Cortex of kidney (tissue), 1 donor: ENCODE measurements at places on chromosomes 3 and 15.

DNA sequence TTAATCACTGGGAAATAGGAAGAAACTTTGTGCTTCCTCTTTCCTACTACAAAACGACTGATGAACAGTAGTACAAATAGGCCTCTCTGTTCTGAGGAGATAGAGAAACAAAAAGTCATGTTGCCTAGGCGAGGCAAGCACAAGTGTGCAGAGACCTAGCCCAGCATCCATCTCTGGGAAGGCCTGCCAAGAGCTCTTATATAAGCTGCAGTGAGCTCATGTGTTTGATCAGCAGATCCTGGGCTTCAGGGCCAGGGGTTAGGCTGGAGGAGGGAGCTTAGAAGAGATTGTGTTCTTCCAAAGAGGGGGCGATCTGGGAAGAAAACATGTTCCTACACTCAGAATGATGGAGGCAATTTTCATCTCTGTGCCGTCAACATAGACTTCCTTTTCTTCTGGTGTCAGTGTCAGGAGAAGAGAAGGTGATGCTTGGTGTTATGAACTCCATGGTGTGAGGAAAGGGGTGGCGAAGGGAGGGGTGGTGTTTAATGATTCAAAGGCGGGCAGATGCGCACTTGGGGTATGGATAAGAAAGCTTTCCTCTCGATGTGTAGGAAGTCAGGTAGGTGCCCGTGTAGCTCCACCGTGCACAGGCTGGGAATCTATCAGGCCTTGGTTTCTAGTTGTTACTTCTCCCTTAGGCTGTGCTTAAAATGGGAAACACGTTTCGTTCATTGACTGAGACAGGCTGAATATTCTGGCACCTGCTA is 29.5 kb upstream of the ETV5 start:
- DNase-seq, result no peak

- no peak for DNase-seq
Measured at GRCh38 chr15:91032919-91033803, 10.8 kb upstream of the VPS33B start.

GRCh38 chr3:156455839-156456238 is 99.1 kb downstream of the SSR3 start:
- DNase-seq, result no peak

DNA sequence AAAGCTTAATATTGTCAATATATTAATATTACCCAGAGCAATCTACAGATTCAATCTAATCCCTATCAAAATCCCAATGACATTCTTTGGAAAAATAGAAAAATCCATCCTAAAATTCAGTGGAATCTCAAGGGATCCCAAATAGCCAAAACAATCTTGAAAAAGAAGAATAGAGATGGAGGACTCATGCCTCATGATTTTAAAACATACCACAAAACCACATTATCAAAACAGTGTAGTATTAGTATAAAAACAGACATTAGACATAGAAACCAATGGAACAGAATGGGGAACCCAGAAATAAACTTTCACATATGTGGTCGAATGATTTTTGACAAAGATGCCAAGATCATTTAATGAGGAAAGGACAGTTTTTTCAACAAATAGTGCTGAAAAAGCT is 14.6 kb downstream of the NEK4 start:
- no peak for DNase-seq

GRCh38 chr3:53824795-53825194 is 21.4 kb downstream of the CHDH start:
- DNase-seq, result no peak

DNA sequence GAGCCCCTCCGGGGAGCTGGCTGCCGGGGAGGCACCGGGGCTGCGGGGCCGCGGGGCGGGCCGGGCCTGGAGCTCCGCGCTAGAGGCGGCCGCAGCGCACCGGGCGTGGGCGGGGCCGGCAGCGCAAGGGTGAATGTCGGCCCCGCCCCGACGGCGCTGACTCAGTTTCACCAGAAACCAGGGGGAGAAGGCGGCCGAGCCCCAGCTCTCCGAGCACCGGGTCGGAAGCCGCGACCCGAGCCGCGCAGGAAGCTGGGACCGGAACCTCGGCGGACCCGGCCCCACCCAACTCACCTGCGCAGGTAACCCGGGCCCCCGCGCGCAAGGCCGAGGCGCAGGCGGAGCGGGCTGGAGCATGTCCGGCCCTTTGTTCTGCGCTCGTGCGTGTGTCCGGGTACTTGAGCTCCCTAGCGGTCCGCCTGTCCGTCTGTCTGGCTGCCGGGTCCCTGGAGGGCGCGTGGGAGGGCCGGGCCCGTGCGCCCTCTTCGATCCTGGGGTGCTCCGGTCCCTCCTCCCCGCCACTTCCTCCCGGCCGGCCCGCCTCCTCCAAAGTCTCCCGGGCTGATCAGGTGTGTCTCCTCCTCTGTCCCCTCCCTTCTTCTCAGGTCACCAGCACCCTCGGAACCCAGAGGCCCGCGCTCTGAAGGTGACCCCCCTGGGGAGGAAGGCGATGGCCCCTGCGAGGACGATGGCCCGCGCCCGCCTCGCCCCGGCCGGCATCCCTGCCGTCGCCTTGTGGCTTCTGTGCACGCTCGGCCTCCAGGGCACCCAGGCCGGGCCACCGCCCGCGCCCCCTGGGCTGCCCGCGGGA is at the start of gene SPINT1:
TSS of gene SPINT1 (plus strand) at position 164 of the 811 bp plus-strand sequence. CDS start at position 671, 507 bp downstream.
- no peak for DNase-seq

- no peak for DNase-seq
Measured at GRCh38 chr15:57235186-57235585, 141.1 kb upstream of the CGNL1 start.

GRCh38 chr3:23183731-23184130 is 19.4 kb upstream of the UBE2E2 start:
- DNase-seq, result no peak

DNA sequence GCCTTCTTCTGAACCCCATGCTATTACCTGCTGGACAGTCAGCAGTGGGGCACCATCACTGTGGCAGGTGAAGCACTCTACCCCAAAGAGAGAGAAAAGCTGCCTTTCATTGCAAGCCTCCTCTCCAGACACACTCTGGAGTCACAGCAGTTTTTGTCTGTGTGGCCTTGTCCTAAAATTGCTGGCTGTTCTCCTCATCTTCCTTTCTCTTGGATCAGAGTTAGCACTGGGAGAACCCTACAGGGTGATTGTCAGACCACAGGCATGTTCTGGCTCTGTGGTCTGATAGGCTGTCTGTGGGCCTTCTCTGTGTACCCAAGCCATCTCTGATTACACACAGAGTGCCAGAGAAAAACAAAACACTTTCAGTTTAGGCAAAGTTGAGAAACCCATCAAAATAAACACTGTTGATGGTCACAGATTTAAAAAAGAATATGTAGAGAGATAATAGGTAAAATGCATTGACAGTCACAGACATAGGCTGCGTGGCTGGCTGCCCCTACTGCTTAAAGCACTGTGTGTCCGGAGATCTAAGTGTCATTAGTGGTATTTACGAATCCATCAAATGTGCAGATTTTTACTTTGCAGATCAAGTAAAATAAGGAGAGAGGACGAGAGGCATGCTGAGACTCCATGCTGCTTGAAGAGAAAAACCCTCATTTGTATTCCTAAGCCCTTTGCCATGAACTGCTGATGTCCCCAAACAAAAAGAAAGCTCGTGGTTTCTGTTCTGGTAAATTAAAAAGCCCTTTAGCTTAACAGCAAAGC is 689.9 kb downstream of the TUSC7 start:
- DNase-seq, result no peak

GRCh38 chr15:88124199-88124598 is 132.3 kb downstream of the NTRK3 start:
- DNase-seq, result no peak
